ENCODE measurements at places on chromosomes 11 and 22. TPM values are rescaled to one million over a fixed set of nuclear protein-coding genes. Genes with fewer than 3 reads are reported as not detected.

The TYR gene
- total RNA-seq: not detected

DNA sequence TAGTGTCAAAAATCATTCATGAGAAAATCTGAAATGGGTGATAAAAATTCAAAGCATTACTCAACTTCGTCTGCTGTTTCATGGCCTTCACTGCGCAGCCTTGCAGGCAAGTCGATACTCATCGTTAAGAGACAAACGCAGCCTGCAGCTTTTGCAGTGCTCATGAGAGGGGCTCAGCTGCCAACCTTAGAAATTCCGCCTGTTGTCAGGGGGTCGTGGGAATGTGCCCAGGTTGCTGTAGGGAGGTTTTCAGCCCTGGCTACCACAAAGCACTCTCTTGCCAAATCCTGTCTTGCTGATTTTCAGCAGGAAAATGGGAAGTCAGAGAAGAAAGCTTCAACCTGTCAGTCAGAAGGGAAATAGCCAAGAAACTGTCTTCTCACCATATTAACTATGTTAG lies 25.4 kb upstream of the GRAMD1B start:
- no peak for DNase-seq

The OR2AT4 gene
- not detected for total RNA-seq

The WNT7B gene
- 14.2 TPM for total RNA-seq

DNA sequence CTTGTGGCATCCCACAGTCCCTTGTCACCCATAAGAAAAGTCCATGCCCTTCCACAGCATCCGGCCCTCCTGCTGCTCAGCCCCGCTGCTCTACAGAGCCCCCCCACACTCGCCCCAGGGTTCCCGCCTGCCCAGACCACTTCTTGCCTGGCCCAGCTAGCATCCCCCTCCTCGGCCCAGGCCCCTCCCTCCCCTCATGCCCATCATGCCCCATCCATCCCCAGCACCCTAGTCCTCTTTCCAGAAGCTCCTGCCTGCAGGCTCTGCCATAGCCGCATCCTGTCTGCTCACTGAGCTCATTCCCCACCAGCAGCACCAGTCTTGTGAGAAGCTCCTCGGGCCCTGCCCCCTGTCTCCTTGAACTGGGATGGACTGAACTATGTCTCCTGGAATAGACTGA lies 54.4 kb downstream of the LINC01488 start:
- DNase-seq: no peak

DNA sequence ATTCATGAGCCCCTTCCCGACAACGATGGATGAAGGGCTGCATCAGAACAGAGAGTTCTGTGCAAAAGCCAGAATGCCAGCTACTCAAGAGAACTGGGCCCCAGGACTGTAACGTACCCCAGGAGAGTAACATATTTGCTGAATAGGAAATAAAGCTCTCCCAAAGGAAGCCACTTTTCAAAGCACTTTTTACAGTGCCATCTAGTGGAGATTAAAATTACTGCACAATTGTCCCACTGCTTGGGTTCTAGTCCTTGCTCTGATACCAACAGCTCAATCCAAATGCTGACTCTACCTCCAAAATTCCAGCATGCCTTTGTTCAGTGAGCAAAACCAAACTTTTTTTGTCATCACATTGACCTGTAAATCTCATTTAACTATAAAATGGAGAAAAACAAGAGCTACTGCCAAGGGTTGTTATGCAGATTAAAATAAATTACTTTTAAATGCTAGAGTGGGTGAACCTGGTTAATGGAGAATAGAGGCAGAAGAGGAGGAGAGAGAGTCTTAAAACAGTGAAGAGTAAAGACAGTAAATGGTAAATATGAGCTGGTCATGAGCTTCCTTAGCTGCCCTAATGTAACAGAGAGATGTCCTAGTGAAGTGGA lies 87.6 kb upstream of the FSHB start:
- DNase-seq: peak; percentile 29

DNA sequence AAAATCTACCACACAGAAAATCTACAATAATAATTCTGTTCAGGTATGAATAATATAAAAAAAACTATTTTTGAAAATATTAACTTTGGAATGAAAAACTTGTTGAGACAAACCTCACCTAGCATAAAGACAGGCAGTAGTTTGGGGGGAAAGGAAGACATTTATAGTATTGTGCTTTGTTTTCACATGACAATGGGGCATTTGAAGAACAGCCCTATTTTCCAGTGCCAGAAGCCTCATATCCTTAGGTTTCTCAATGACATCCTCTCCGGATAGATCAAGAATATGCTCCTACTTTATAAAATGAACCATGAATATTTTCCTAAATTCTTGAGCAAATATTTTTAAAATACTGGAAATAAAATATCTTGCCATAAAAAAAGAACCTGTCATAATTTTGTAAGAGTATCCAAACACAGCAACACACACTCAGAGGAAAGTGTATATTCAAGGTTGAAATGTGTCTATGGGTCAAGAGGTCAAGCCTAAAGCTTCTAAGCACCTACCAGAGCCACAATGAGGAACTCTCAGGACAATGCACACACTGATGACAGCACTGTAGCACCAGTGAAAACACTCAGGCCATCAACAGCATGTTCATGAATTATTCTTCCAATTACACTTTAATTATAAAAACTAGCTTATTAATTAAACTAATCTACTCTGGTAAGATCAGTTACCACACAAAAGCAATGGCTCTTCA lies 68.7 kb downstream of the MRTFA start:
- DNase-seq: no peak

DNA sequence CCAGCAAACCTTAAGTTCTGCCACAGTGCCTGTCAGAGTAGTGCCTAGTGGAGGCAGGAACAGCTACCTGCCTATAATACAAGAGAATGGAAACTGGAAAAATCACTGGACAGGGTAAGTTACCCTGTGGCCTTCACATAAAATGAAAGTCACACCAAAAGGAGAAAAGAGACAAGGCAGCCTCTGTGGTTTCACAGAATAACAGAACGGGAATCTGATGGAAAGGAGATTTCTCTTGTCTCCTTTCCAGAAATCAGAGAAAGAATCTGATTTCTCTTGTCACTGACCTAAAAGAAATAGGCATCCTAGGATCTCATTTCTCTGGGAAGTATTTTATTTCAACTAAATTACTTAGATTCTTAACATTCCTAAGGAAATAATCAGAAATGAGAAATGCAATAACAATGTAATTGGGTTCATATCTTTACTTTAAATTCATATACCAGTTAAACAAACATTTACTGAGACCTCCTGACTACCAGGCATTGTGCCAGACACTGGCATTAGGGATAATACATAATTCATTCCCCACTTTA lies 41.6 kb downstream of the PRCP start:
- DNase-seq: no peak

GRCh38 chr22:46857142-46857884 lies 94.9 kb downstream of the TBC1D22A start:
- no peak for DNase-seq

GRCh38 chr11:45660729-45661438 lies 4.5 kb downstream of the CHST1 start:
- no peak for DNase-seq

DNA sequence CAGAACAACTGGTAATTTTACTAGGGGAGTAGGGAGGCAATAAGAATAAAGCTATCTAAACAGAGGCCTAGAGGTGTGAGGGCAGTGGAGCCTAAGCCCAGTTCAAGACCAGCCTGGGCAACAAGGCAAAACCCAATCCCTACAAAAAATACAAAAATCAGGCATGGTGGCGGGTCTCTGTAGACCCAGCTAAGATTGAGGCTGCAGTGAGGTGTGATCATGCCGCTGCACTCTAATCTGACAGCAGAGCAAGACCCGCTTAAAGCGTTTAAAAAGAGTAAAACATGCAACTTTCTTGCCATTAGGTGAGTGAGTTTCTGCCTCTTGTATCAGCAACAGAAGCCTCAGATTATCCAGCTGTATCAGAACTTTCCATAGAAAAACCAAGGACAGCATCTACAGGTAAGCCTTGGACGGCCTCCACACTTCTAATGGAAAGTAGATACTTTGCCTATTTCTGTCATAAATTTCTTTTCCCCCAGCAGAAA lies 12.1 kb downstream of the TAF1D start:
- DNase-seq: no peak

- peak; percentile 90 for DNase-seq
Measured at GRCh38 chr11:120952461-120953434, 71.2 kb upstream of the TBCEL start.

- no peak for DNase-seq
Measured at GRCh38 chr22:19871023-19871844, 16.6 kb upstream of the GNB1L start.

DNA sequence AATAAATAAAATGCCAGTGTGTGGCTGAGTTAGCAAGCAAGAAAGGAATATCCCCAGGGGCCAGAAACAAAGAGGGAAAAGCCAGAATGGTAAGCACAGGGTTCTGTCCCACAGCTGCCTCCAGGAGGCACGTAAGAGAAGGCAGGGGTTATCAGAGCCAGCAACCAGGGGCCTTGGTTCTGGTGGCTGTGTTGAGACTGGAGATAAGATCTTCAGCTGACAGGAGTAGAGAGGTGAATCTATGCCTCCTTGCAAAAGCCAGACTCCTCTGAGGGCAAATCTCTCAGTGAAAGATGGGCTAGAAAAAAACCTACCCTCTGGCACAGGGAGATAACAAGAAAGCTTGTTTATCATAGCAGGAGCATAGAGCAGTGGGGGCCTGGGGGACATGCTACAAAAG lies 29.8 kb upstream of the NFAM1 start:
- no peak for DNase-seq

The MS4A4E gene
- 0.28 TPM for total RNA-seq

The ACRV1 gene
- total RNA-seq: 0.73 TPM

GRCh38 chr11:46514370-46514769 lies 79.5 kb downstream of the AMBRA1 start:
- no peak for DNase-seq

DNA sequence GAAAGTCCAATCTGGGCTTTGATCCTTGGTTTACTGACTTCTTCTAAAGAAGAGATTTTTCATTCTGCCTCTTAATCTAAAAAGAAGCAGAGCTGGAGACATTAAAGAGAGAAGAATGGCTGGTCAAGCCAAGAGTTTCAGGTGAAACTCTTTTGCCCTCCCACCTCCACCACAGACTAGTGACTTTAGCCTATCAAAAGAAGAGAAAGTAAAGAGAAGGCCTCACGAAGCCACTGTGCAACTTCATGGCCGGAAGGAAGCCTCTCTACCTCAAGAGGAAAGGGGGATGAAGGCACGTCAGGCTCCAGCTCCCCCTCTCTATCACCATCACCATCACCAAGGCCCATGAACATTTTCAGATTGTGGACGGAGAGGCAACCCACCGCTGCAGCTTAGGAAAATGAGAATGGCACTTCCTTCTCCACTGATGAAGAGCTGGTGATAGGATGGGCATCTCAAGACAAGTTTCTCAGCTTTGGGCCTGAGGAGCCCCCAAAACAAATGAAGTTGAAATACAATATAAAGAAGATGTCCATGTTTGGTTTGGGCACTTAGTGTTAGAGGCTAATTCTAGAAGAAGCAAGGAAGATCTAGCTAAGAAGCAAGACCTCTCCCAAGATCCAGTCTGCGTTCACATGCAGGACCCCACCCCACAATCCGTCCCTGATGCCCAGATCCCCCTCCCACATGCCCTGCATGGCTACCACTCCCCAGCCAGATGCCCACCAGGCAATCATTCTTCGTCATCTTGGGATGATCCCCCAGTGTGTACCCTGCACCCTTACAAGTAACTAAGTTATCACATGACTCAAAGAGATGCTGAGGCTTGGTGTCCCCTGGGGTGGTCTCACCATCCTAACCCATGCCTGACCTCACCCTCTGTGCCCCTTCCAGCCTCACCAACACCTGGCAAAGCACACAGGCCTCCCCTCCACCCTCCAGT lies 52.6 kb downstream of the IGSF9B start:
- DNase-seq: no peak

DNA sequence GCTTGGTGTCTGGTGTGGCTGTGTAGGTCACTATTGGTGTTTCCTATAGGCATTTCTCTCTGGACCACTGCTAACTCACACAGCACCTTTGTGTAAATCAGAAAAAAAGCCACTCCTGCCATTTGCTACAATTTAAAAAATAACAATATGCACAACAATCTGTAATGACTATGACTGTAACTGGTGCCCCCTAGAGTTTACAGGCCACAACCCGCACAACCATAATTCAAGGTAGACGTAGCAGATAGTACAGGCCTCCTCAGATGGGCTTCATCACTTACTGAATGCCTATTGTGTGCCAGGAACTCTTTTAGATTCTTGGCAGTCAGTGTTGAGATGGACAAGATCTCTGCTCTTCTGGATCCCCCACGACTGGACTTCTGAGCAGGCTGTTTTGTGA lies 47.7 kb downstream of the SYT9 start:
- DNase-seq: no peak

GRCh38 chr11:65479184-65480145 lies 19.4 kb upstream of the MALAT1 start:
- DNase-seq: no peak

- DNase-seq: no peak
Measured at GRCh38 chr11:65404210-65404609, 17.8 kb downstream of the FRMD8 start.

The TXNRD2 gene
- total RNA-seq: 22.2 TPM

DNA sequence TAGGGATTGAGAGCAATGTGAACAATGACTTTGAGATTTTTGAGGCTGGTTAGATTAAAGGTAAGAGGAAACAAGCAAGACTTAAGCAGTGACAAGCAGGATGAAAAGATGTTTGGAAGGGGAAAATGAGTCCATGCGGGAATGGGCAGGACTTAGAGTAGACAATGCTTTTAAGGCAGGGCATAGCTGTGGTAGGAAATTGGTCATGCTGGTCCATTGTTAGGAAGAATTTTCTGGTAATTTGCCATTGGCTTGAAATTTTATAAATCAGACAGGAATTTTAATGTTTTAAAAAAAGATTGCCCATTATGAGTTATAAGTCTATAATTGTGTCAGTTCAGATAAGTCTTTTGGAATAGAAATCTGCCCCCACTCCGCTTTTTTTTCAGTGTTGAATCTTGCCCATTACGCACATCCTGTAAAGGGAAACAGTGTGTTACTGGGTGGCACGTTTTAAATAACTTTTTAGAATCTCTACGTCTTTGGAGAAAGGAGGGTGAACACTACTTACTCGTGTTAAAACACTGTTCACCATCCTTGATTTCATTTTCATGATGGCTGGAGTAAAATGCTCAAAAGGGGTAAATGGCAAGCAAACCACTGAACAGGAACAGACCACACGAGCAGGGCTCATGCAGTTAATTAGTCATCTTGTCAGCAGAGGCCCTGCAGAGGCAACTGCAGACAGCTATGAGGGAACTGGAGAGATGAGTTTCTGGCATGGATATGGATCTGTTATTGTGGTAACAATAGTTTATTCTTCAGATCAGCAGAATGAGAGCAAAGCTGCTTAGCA lies 25.0 kb downstream of the SWAP70 start:
- DNase-seq: no peak

GRCh38 chr11:44760917-44761550 lies 34.3 kb downstream of the TSPAN18 start:
- no peak for DNase-seq
